ENCODE measurements at places on chromosomes 11 and 22. TPM values are rescaled to one million over a fixed set of nuclear protein-coding genes. Genes with fewer than 3 reads are reported as not detected.

Gene ASRGL1
- 40.1 TPM for total RNA-seq

- H3K27ac ChIP-seq: no peak overlapping the region
- no peaks in the 10 kb centered on the region for H3K4me1 ChIP-seq
- no peak overlapping the region for H3K4me3 ChIP-seq
- peaks cover 43% of the 10 kb centered on the region for H3K36me3 ChIP-seq
Measured at GRCh38 chr22:42807185-42807584, 49.9 kb downstream of the ARFGAP3 start.

DNA sequence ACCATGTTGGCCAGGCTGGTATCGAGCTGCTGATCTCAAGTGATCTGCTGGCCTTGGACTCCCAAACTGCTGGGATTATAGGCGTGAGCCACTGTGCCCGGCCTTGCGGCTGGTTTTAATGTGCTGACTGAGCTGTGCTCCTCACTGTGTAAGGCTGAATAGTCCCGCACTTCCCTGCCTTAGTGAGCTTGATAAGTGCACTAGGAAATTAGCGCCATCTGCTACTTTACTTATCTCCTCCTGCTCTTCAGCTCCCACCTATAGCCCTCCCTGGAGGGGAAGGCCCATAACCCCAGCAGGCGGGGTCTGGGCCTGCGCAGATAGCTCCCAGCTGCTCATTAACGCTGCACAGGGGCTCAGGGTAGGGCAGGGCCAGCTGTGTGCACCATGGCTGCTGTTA lies 49.4 kb downstream of the CLMP start:
- no peak overlapping the region for H3K4me3 ChIP-seq
- no peaks in the 10 kb centered on the region for H3K27me3 ChIP-seq

GRCh38 chr22:20905415-20906386 lies 11.5 kb upstream of the CRKL start:
- no peaks in the 10 kb centered on the region for H3K27me3 ChIP-seq
- no peak overlapping the region for H3K27ac ChIP-seq
- no peaks in the 10 kb centered on the region for H3K36me3 ChIP-seq
- H3K4me1 ChIP-seq: no peaks in the 10 kb centered on the region

Gene PYGM
- total RNA-seq: 2.4 TPM

Gene OR52A1
- total RNA-seq: not detected

GRCh38 chr11:64742087-64742888 lies 1.7 kb downstream of the RASGRP2 start:
- H3K27me3 ChIP-seq: peaks cover 27% of the 10 kb centered on the region
- H3K27ac ChIP-seq: no peak overlapping the region
- peaks cover 27% of the 10 kb centered on the region for H3K4me1 ChIP-seq
- peak overlapping the region; percentile 58 for H3K4me3 ChIP-seq
- H3K36me3 ChIP-seq: no peaks in the 10 kb centered on the region

Gene FGF4
- not detected for total RNA-seq

DNA sequence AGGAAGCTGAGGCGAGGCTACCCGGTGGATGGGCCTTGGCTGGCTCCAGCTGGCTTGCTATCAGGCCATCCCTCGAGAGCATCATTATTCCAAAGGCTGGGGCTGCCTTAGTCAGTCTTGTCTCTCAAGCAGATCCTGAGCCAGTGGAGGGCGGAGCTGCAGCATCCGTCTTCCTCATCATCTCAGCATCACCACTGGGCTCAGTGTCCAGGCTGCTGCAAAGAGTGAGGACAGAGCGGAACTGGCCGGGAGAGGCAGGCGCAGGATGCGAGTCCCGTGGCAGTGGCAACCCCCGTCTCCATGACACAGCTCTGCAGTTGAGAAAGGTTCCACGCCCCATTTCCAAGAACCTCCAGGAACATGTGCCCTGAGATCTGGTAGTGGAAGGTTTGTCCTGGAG lies 4.4 kb downstream of the TP53I11 start:
- H3K27ac ChIP-seq: no peak overlapping the region
- H3K4me1 ChIP-seq: peaks cover 9% of the 10 kb centered on the region
- no peaks in the 10 kb centered on the region for H3K36me3 ChIP-seq
- DNase-seq: no peak
- H3K4me3 ChIP-seq: no peak overlapping the region
- H3K27me3 ChIP-seq: no peaks in the 10 kb centered on the region

- no peak for DNase-seq
- H3K4me1 ChIP-seq: peaks cover 10% of the 10 kb centered on the region
- peaks cover 1% of the 10 kb centered on the region for H3K27me3 ChIP-seq
- H3K36me3 ChIP-seq: no peaks in the 10 kb centered on the region
- no peak overlapping the region for H3K27ac ChIP-seq
- no peak overlapping the region for H3K4me3 ChIP-seq
Measured at GRCh38 chr22:49554296-49554625, 273.4 kb downstream of the BRD1 start.

Gene OR56A1
- not detected for total RNA-seq

DNA sequence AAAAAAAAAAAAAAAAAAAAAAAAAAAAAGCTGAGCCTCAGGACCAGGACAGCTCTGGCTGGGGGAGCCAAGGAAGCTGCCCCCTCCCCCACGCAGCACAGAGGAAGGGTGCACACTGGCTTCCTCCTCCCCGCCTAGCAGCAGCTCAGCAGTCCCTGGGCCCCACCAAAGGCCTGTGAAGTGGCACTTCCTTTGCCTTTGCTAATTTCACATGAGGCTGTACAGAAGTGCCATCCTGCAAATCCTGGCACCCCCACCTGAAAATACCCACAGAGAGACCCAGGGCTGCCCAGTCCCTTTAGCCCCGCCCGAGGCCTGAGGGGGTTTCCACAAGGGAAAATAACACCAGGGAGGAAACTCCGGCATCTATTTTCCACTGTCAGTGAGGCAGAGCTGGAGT lies 3.9 kb downstream of the RHOG start:
- no peaks in the 10 kb centered on the region for H3K36me3 ChIP-seq
- no peak for DNase-seq
- H3K4me3 ChIP-seq: no peak overlapping the region
- no peaks in the 10 kb centered on the region for H3K27me3 ChIP-seq
- no peaks in the 10 kb centered on the region for H3K4me1 ChIP-seq
- H3K27ac ChIP-seq: no peak overlapping the region

Gene CCDC188
- total RNA-seq: not detected

- H3K27me3 ChIP-seq: no peaks in the 10 kb centered on the region
- DNase-seq: no peak
Measured at GRCh38 chr11:114191893-114192292, 104.3 kb upstream of the NNMT start.

DNA sequence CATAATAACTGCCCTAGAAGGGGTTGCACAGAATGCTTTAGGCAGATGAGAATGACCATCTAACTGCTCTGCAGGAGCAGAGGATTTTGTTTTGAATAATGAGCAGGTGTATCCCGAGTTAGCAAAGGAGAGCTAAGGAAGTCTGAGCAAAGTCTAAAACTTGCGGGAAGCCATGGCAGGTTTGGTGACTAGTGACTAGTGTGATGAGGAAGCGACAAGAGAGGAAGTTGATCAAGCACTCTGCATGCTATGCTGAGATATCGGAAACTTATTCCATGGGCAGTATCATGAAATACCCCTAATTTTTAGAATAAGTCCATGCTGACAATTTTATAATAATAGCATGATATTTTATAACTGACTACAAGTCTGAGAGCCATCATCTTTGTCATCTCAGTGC lies 12.9 kb downstream of the OLFML1 start:
- no peaks in the 10 kb centered on the region for H3K27me3 ChIP-seq
- no peaks in the 10 kb centered on the region for H3K4me1 ChIP-seq
- DNase-seq: no peak
- H3K4me3 ChIP-seq: no peak overlapping the region

DNA sequence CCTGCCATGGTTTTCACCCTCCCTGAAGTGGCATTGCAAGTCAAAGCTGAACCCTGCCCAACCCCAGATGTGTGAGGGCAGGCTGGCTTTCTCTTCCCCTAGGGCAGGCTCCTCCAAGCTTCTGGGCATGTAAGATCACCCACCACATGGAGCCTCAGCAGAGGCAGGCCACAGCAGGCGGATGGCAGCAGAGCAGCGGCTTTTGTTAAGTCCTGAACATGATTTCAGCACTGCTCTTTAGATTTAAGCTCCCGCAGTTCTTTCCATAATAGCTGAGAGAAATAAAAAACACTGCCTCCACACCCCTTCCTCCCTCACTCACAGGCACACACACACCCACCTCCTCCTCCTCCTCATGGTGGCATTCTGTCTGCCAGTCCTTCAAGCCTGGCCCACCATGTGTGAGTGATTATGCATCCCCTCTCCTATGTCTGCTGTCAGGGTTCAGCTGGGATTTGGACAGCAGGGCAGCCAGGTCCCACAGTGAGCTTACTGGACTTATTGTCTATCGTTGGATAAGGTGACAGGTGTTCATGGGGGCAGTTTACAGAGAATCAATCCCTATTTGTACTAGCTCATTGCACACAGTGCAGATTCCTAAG lies 5.0 kb upstream of the NTM start:
- H3K4me3 ChIP-seq: no peak overlapping the region
- no peak overlapping the region for H3K27ac ChIP-seq
- no peak for DNase-seq
- H3K36me3 ChIP-seq: no peaks in the 10 kb centered on the region

DNA sequence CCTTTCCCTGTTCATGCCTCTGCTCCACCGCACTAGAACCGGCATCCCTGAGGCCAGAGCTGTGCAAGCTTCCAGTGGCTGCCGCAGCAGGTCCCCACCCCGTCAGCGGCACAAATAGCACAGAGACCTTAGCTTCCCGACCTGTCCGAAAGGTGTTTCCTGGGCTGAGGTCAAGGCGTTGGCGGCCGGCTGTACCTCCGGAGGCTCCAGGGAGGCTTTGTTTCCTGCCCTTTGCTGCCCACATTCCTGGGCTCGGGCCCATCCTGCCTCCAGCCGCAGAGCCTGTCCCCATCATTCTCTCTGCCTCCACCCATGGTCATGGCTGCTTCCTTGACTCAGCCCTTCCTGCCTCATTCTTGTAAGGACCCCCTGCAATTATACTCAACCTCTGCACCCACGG lies 31.2 kb downstream of the ARHGAP8 start:
- H3K4me3 ChIP-seq: no peak overlapping the region
- no peak overlapping the region for H3K27ac ChIP-seq
- DNase-seq: no peak
- no peaks in the 10 kb centered on the region for H3K27me3 ChIP-seq

DNA sequence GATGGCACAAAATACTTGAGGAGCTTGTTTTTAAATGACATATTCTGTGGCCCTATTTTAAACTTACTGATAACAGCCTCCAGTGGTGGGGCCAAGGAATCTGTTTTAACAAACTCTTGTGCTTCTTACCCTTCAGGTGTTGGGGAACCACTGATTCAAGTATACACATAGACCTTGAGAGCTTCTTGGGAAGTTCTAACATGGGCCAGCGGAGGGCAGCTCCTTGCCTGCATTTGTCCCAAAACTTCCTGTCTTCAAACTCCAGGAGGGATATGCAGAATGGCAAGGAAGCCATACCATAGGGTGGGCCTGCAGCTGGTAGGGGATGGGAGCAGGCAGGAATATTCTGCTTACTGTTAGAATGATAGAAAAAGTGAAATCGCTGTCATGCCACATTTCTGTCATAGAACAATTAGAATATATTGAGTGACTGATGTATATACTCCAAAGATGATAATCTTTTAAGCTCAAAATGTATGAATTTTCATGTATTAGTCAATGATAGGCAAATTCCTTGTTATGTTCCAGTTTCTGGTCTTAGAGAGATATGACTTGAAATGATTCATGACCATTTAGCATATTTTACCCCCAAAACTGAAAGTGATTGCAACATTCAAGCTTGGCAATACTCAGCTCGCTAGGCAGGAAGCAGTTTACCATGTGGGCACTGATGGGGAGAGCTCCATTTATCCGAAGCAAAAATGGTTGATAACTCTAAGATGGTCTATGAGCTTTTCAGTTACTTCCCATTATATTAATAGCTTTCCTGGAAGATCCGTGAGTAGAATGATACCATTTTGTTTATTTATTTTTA lies 9.2 kb downstream of the EXT2 start:
- H3K27me3 ChIP-seq: no peaks in the 10 kb centered on the region
- peaks cover 24% of the 10 kb centered on the region for H3K36me3 ChIP-seq

Gene CNIH2
- 11.6 TPM for total RNA-seq

- H3K4me1 ChIP-seq: no peaks in the 10 kb centered on the region
- H3K27ac ChIP-seq: no peak overlapping the region
- H3K36me3 ChIP-seq: no peaks in the 10 kb centered on the region
- H3K27me3 ChIP-seq: peaks cover 9% of the 10 kb centered on the region
Measured at GRCh38 chr11:116073854-116074837, 569.9 kb upstream of the CADM1 start.

DNA sequence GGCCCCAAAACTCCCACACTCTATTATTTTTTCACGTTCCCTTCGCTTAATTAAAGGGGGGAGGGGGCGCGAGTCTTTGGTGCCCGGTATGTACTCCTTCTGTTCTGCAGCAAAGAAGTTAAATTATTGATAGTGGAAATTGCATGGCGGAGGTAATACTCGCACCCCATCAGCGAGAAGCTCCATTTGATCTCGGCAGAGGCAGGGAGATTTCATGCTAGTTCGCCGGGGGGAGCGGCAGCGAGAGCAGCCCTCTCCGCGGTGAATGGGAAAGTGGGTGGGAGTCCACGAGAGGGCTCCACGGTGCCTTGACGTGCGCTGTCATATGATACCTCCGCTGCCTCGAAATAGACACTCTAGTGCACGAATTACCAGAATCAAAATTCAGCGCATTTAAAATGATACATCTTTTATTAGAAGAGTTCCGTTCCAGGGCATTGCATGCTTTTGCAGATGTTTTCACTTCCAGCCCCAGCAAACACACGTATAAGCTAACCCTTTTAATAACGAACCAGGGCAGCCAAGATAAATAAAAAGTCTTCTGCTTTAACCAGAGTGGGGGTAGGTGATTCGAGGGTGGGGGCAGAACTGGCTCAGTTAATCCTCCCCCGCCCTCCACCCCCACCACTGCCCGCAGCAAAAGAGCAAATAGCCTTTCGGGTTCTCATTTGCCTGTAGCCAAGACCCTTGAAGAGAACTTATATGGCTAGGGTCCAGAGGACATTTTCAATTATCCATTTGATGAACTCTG lies 1.3 kb upstream of the BDNF start:
- H3K36me3 ChIP-seq: no peaks in the 10 kb centered on the region
- H3K4me1 ChIP-seq: peaks cover 27% of the 10 kb centered on the region
- peaks cover 93% of the 10 kb centered on the region for H3K27me3 ChIP-seq
- peak overlapping the region; percentile 38 for H3K4me3 ChIP-seq

DNA sequence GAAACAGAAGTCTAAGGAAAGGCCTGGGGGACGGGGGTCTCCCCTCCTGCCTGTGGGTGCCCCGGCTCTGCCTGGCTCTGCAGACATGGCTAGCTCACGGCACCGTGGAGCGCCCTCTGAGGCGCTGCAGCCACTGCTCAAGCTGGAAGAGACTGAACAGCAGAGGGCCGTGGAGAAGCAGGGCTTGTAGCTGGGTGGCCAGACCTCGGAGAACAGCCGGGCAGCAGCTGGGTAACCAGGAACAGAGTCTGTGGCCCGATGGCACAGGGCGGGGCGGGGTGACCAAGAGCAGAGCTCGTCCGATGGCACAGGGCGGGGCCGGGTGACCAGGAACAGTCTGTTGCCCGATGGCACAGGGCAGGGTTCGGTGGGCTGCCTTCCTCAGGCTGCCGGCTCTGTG lies 18.1 kb downstream of the RNH1 start:
- H3K4me1 ChIP-seq: no peaks in the 10 kb centered on the region
- no peak for DNase-seq
- no peaks in the 10 kb centered on the region for H3K27me3 ChIP-seq
- peaks cover 4% of the 10 kb centered on the region for H3K36me3 ChIP-seq

GRCh38 chr11:7759010-7759409 lies 37.7 kb downstream of the OR5P2 start:
- no peak overlapping the region for H3K27ac ChIP-seq
- H3K4me3 ChIP-seq: no peak overlapping the region
- H3K27me3 ChIP-seq: no peaks in the 10 kb centered on the region
- no peaks in the 10 kb centered on the region for H3K36me3 ChIP-seq
- no peaks in the 10 kb centered on the region for H3K4me1 ChIP-seq

Gene RRAS2
- total RNA-seq: 23.3 TPM

Measured in A673 (cell line).